Aortic smooth muscle cell (primary cell): ENCODE measurements at places on chromosomes 16 and 17. TPM values are rescaled to one million over a fixed set of nuclear protein-coding genes. Genes with fewer than 3 reads are reported as not detected.

TM4SF5 gene
- not detected in 2 replicates for total RNA-seq

VASN gene
- 88.0 and 101 TPM in 2 replicates for total RNA-seq

MMP25 gene
- not detected in 2 replicates for total RNA-seq

RBFOX1 gene
- not detected in 2 replicates for total RNA-seq

GAST gene
- not detected in 2 replicates for total RNA-seq

SLC35G3 gene
- not detected in 2 replicates for total RNA-seq

TBC1D28 gene
- total RNA-seq, result not detected in 2 replicates

SIRT7 gene
- total RNA-seq, result 14.6 and 18.5 TPM in 2 replicates

ABI3 gene
- 0.25 and 0.53 TPM in 2 replicates for total RNA-seq

GP1BA gene
- total RNA-seq, result not detected in 2 replicates

WDR90 gene
- 10.4 and 13.2 TPM in 2 replicates for total RNA-seq

KRTAP16-1 gene
- not detected in 2 replicates for total RNA-seq
